Activated CD8-positive, alpha-beta memory T cell treated with anti-CD3 and anti-CD28 coated beads for 1 hour (primary cell): ENCODE measurements at places on chromosomes 13 and 19.

GRCh38 chr13:80339912-80340650 lies 845 bp downstream of the SPRY2 start:
- no peak for DNase-seq

DNA sequence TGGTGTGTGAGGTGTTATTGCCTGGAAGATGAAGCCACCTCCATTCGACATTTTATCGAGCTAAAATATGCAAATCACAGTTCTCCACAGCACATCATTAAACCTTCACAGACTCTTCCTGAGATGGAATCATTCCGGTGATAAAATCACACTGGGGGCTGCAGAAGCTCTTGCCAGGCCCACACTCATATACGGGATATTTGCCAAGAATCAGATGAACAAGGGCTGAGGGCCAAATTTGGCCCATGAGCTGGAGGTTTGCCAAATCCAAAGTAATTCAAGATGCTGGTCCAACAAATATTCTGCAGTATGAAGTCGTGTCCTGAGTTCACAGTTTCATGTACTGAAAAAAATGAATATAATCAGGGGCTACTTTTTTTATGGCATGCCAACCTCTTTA lies 16.7 kb upstream of the RXFP2 start:
- DNase-seq = no peak

- DNase-seq = peak; percentile 37
These were observed 23.4 kb downstream of the ZDHHC20 start for GRCh38 chr13:21435687-21436151.

DNA sequence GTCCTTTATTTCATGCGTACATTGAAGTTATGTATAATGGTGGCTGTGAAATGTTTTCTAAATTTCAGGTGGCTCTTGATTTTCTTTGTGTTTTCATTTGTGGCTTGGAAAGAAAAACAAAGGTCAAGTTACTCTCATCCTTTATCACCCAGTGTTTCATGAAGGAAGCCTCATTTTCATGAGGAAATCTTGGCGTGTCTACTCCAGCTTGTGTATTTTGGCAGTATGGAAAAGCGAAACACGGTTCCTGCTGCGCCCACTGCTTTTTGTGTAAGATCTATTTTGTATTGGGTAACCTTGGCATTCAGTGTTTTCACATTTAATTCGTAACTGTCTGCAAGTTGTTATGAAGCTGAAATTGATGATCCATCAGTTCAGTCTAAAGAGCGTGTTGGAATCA lies 147.0 kb upstream of the RNF113B start:
- no peak for DNase-seq

GRCh38 chr13:89269737-89270136 lies 1598.6 kb downstream of the SLITRK5 start:
- DNase-seq = no peak

DNA sequence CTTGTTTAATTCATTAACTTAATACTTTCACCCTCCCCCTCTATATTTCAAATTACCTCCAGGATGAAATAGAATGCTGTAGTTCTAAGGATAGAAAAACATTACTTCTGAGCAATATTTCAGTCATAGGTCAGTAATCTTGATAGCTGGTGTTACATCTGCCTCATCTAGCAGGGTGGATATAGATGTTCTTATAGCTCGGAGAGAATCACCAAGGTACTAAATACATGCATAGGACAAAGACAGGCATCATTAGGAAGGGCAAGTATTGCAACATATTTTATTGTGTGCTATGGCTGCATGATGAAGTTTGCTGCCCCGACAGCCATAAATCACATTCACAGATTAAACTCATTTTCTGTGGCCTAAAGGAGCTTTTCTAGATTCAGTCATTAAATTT lies 601.0 kb downstream of the FGF9 start:
- DNase-seq = no peak

DNA sequence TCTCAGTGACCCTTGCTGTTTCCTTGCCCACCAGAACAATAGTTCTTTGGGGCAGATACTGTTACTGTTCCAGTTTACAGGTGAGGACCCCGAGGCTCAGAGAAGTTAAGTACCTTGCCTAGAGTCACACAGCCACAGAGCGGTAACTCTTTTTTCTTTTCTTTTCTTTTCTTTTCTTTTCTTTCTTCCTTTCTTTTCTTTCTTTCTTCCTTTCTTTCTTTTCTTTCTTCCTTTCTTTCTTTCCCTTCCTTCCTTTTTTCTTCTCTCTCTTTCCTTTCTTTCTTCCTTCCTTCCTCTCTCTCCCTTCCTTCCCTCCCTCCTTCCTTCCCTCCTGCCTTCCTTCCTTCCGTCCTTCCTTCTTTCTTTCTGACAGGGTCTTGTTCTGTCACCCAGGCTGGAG lies 4.9 kb upstream of the PRX start:
- DNase-seq = no peak

DNA sequence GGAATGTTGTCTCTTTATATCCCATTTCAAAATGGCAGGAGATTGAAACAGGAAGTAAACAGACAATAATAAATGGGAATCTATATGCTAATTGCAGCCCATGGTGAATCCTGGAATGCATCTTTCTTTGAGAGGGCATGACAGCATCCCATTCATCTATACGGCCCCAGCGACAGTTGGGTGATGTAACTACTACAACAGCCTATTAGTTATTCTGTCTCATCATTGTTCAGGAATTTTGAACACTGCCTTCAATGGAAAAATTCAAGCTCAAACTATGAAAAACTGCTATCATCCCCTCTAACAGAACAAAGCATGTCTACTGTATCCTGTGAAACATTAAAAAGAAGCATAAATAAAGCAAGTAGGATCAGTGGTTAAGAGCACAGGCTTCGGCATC lies 262.1 kb downstream of the DCT start:
- no peak for DNase-seq

- no peak for DNase-seq
These were observed 630.2 kb upstream of the PCDH9 start for GRCh38 chr13:67860315-67860714.

DNA sequence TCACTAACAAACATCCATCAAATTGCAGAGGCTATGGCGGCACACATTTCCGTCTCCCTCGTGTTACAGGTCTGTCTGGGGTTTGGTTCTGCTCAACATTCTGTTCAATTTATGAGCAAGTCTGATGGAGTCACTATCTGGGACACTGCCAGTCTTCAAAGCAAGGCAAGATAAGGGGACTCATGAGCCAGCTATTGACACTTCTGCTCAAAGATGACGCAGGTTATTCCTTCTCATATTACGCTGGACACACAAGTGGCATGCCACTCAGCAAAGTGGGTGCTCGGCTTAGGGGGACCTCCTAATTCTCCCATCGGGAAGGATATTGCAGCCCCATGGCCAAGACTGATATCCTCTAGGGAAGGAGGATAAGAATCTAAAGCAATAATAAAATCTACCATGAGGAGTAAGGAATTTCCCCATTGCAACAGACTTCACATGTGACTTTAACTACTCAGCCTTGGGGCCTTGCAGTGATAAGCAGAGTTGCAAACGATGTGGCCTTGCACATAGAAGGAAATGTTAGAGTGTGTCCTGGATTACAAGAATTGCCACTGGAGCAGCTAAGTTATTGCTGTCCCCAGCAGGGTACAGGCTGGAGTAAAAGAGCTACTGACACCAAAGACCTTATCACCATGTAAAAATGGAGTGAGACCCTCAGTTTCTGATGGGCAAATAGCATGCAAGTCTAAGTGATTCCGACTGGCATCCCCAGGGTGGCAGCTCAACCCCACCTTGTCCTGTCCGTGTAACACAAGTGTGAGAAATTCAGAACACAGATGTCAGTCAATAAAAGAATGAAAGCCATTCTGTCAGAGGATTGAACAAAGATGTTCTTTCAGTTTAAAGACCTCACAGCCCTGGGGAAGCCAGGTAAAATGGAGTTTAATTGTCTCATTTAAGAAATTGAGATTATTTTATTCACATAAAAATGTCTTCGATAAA lies 306.1 kb downstream of the IRS2 start:
- no peak for DNase-seq

GRCh38 chr13:33441015-33441414 lies 155.5 kb upstream of the STARD13 start:
- no peak for DNase-seq

DNA sequence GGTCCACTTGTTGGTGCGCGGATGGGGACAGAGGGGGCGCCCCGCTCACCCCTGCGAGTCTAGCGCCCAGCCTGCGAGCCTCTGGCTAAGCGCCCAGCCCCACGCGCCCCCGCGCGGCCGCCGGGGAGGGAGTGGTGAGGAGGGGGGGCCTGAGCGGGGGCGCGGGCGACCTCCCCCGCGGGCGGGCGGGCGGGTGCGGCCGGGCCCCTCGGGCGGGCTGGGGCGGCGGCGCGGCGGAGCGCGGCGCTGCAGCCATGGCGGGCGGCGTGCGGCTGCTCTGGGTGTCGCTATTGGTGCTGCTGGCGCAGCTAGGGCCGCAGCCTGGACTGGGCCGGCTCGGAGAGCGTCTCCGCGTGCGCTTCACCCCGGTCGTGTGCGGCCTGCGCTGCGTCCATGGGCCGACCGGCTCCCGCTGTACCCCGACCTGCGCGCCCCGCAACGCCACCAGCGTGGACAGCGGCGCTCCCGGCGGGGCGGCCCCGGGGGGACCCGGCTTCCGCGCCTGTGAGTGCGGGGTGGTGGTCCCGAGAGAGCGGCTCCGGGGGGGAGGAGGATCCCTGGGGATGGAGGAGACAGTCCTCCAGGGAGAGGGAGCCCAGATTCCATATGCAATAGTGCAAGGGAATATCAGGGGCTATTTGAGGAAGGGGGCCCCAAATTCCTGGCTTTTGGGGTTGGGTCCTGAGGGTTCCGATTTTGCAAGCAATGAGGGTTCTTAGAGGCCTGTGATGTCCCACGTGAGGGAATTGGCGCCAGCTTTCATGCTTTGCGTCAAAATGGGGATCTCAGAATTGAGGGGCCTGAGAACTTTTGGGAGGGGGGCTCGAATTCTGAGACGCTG lies at the start of gene LTBP4:
LTBP4 (plus strand) TSS at position 236 of the 841 bp plus-strand sequence; CDS start at position 255, 19 bp downstream.
- DNase-seq = no peak

DNA sequence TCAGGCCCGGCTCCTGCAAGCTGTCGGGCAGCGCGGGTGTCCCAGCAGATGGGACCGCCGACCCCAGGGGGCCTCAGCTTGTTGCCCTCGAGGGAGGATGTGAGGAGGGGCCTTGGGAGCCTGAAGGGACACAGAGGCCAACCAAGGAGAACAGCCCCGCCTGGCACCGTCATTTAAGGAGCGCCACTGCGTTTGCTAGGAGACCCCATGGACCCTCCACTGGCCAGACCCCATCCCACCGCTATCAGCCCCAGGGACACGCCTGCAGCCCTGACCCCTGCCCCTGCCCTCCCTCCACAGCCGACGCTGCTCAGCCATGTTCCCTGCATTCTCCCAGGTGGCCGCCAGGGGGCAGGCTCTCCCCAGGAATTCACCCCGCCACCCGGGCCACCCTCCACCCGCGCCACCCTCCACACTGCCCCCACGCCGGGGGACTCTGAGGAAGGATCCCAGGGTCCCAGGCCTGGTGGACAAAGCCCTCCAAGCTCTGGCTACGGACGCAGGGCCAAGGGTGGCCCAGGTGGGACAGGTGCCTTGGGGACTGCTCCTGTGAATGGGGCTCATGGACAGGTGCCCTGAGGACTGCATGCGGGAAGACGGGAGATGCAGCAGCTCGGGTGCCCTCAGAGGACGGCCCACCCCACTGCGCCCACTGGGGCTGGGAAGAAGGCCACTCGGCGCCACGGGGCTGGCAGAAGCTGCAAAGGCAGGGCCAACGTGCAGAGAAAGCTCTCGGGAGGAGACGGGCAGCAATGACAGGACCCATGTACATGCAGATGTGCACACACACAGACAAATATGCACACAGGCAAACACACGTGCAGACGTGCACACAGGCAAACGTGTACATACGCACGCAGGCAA lies 34.4 kb downstream of the PIP5K1C start:
- peak; percentile 40 for DNase-seq

DNA sequence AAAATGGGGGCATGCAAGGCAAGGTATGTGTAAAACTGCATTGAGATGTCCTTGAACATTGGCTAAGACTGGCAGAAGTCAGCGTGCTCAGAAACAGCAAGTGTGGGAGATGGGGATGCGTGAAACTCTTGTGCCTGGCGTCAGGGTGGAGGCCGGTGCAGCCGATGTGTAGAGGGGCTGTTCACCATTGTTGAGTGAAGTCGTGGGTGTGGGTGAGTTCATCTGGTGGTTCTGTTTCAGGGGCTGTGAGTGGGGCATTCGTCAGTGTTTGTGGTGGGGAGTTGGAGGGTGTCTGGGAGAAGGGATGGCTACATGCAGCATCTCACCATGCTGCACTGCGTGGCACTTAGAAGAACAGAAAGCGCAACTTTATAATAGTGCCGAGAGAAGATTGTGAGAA lies 11.4 kb upstream of the MIA start:
- no peak for DNase-seq

GRCh38 chr13:88005188-88005587 lies 334.0 kb downstream of the SLITRK5 start:
- no peak for DNase-seq

DNA sequence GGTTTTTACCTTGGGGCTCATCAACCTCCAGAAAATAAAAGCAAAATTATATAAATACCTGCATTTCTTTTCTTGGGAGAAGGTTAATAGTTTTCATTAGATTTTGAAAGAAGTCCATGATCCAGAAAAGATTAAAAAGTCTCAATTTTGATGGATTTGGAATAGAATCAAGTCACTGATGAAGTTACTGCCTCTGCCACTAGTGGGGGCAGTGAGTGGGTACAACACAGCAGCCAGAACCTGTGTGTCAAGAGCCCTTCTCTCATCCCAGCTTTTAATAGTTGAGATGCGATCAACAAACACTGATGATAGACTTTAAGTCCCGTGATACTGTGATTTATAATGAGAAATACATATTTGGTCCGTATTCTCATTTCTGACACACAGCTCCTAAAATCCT lies 686.7 kb downstream of the DIAPH3 start:
- no peak for DNase-seq

DNA sequence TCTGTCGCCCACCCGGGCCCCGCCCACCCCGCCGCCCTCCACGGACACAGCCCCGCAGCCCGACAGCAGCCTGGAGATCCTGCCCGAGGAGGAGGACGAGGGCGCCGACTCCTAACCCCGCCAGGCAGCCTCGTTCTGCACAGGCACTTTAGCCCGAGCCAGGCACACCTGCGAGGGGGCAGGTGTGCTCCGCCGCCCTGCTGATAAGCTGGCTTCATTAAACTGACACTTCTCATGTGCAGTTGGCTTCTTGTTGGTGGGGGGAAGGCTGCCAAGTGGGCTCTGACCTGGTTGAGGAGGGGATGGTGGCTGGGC lies 8.2 kb downstream of the IL4I1 start:
- DNase-seq = no peak

DNA sequence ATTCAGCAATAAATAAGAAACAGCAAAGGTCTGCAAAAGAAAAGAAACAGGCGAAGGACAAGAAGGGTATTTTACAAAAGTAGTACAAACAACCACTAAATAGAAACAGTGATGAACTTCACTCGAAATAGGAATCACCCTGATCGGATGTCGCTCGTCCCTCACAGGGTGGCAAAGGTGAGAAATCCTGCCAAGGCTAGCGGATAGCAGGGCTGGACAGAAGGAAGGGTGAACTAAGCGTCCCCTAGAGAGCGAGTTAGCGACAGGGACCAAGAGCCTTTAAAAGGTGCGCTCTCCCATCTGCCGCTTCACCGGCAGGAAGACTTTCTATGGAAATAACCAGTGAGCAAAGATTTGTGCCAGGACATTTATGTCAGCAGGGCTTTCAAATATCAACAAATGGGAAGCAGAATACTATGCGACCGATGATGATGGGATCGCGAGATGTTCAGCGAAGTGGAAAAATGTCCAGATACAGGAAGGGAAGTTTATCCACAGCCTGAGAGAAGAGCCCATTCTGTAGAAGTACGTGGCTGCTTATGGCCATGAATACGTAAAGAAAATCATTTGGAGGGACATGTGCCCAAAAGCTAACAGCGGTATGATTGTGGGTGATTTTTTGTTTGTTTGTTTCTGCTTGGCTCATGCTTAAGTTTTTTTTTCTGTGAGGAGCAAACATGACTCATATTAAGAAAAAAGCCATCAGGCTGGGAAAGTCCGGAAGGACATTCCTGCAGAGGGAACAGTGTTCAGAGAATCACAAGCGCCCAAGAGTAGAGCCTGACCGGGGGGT lies 18.9 kb downstream of the ELAVL1 start:
- DNase-seq = no peak
